Upper lobe of right lung (tissue), 1 donor: ENCODE measurements at places on chromosomes 4 and X. TPM values are rescaled to one million over a fixed set of nuclear protein-coding genes. Genes with fewer than 3 reads are reported as not detected.
A peak's percentile ranks its signal among the peaks of the same experiment; 100 is the strongest.

- DNase-seq: no peak
Measured at GRCh38 chr4:112190684-112191083, 40.9 kb upstream of the AP1AR start.

- DNase-seq: no peak
Measured at GRCh38 chr4:81375745-81376144, 96.0 kb downstream of the RASGEF1B start.

WDR44 gene
- total RNA-seq: 14.2 TPM

NAT8L gene
- 0.46 TPM for total RNA-seq

- no peak for DNase-seq
Measured at GRCh38 chr4:69497076-69497475, 1.4 kb upstream of the UGT2B4 start.

- no peak for DNase-seq
Measured at GRCh38 chr4:159222043-159222552, 119.2 kb downstream of the RAPGEF2 start.

DNA sequence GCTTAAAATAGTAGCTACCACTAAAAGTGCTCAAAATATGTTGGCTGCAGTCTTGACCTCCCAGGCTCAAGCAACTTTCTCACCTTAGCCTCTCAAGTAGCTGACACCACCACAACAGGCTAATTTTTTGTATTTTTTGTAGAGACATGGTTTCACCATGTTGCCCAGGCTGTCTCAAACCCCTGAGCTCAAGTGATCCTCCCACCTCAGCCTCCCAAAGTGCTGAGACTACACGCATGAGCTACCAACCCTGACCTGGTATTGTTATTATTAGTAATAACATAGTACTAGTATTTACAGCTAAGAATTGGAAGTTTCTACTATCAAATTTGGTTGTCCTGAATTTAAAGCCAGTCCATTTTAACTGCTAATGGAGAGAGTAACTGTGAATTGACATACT lies 18.0 kb downstream of the STAP1 start:
- DNase-seq: no peak

INTS6L gene
- 7.4 TPM for total RNA-seq

DNA sequence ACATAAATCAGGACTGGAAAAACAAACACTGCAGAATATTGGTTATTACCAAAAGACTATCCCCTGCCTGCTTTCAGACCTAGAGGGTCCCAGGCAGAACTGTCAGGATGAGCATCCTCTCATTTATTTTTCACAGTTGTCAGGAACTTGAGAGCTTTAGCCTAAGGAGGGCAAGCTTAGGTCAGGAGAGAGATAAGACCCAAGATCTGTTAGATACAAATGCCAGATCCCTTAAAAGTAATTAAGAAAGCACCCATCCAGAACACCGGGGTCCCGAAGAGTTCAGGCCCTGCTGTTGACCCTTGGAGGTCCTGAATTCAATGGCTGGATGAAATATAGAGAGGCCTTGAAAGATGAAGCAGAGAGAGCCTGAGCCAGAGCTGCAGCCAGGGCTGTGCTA lies 5.9 kb upstream of the MAGEB3 start:
- DNase-seq: no peak

DNA sequence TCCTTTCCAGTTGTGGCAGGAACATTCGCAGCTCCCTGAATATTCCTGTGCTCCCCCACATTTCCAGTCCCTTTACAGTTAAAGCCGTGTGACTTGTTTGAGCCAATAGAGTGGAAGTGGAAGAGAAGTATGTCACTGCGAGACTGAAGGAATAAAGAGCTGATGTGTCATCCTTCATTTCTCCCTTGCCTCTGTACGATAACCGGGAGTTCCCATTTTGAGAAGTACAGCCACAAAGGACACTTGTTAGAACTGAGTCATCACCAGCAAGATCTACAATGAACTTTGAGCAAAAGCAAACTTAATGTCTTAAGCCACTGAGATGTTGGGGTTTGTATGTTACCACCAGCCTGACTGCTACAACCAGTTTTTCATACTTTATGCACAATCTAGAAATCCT lies 92.3 kb downstream of the SPRY1 start:
- DNase-seq: no peak

MTNR1A gene
- total RNA-seq: not detected

KIT gene
- 33.3 TPM for total RNA-seq

USP26 gene
- not detected for total RNA-seq

DNA sequence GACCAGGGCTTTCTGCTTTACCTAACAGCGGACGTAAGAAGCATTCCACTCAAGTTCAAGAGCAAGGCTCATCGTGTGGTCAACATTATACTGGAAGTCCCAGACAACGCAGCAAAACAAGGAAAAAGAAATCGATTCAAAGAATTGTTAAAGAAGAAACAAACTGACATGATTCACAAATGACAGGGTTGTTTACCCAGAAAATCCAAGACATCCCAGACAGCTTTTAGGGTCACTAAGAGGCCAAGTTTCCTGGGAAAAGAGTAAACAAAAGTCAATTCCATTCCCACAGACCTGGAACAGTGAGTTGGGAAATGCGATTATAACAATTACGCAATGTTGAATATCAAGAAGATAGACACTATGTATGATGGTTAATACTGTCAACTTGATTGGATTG lies 21.5 kb upstream of the HTRA3 start:
- DNase-seq: no peak

DNA sequence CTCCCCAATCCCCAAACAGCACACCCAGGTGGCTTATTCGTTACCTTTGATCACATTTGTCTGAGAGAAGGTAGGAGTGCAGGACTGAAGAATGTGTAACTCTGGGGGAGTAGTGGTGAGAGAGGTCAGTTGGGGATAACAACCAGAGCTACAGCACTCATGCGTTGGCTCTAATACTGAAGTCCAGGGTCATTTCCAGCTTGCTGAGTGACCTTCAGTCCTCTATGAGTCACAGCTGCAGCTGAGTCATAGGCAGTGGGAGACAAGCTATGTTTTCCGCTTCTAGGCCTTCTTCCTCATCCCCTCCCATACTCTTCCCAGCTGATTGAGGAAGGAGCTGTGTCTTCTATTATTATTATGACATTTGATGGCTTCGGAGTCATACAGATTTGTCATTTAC lies 31.6 kb upstream of the CT47C1 start:
- no peak for DNase-seq

TRIM2 gene
- 35.9 TPM for total RNA-seq

IKBKG gene
- total RNA-seq: 33.4 TPM

LRIT3 gene
- 0.14 TPM for total RNA-seq

- DNase-seq: no peak
Measured at GRCh38 chrX:50343917-50344316, 126.7 kb downstream of the DGKK start.

- DNase-seq: no peak
Measured at GRCh38 chr4:56804551-56804950, 16.9 kb downstream of the SPINK2 start.

- peak; percentile 64 for DNase-seq
Measured at GRCh38 chrX:67545036-67545821, 1.4 kb downstream of the AR start.

RASL11B gene
- 2.2 TPM for total RNA-seq

DNA sequence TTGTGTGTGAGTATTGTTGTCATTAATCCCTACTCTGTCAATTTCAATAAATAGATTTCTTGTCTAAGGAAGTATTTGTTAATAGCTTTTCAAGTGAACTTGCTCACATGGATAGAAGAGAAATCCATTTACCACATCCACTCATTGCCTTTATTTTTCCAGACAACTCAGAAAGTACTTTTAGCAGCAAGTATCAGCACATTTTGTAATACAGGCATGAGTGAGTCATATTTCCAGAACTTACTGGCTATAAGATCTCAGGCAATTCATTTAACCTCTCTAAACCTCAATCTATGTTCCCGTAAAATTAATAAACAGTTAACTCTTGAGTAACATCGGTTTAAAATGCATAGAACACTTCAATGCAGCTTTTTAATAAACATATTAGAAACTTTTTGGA lies 317.9 kb upstream of the PCDH7 start:
- no peak for DNase-seq

DNA sequence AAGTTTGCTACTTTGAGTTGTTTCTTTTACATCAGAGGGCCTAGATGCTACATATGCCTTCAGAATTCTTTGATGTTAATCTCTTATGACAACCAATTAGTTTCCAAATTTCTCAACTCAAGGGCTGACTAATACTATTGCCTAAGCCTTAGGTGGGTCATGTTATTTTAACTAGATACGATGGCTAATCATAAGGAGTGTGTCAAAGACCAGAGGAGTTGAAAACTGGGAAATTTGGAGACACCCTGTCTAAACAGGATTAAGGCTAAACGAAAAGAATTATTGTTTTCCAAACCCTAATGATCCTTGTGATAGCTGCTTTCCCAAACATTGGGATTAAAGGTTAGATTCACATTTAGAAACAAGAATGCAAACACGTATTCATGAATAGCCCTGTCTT lies 228.5 kb downstream of the PCDH7 start:
- DNase-seq: no peak

GRCh38 chr4:38318737-38319455 lies 345.1 kb upstream of the KLF3 start:
- peak; percentile 95 for DNase-seq

GLOD5 gene
- 2.6 TPM for total RNA-seq

TEX13C gene
- not detected for total RNA-seq

DNA sequence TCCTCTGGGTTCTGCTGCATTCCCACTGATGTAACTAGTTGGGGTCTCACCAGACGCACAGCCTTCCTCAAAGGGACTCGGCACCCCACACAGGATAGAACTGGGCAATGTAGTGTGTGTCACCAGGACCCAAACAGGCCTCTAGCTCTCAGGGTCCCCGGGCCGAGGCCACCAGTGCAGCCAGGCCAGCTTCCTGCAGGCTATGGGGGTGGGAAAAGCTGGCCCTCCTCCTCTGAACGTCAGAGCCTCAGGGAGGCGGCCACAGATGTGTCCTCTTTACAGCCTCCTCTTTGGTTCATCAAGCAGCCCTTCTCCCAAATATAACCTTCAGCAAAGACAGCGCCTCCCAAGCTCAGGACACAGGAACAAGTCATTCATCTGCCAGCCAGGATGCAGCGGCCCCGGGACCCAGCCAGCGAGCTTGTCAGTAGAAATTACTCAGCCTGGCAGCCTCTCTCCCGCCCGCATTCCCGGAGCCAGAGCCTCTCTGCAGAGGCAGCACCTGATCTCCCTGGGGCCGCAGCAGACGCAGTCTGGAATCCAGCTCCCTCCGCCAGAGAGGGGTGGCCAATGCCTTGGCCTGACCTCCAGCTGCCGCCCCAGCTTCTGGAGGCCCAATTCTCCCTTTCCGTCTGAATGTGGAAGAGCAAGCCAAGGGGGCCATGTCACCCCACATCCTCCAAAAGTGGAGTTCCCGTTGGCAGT lies 288.5 kb downstream of the FBXW7 start:
- DNase-seq: no peak

ZXDB gene
- 7.3 TPM for total RNA-seq
